IMR-90 (cell line): ENCODE measurements at places on chromosomes 2 and 18. TPM values are rescaled to one million over a fixed set of nuclear protein-coding genes. Genes with fewer than 3 reads are reported as not detected.
A peak's percentile ranks its signal among the peaks of the same experiment; 100 is the strongest.

- no peaks in the 10 kb centered on the region for H3K36me3 ChIP-seq
These were observed 249.3 kb upstream of the MEIS1 start for GRCh38 chr2:66185497-66186054.

DNA sequence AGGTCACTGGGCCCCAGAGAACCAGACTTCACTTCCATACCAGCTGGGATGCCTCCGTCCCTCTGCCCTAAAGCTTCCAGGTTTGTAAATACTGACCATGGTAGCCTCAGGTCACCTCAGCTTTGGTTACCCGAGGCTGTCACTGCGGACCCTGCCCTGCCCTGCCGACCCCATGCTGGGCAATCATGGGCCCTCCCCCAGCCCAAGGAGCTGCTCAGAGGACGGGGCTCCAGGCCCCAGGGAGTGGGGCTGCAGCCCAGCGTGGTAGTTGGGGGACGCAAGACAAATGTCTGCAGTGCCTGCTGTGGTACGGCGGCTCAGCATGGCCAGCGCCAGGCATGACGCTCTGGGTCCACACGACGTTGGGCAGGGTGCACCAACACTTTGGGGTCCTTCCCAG, 25.3 kb downstream of the RAMP1 start:
- H3K4me1 ChIP-seq: peaks cover 5% of the 10 kb centered on the region; the same call in 1 of the 2 replicates
- H3K4me3 ChIP-seq: no peak overlapping the region
- no peak for DNase-seq
- no peaks in the 10 kb centered on the region for H3K36me3 ChIP-seq
- H3K27me3 ChIP-seq: no peaks in the 10 kb centered on the region

- H3K4me3 ChIP-seq: no peak overlapping the region
- no peaks in the 10 kb centered on the region for H3K27me3 ChIP-seq
- DNase-seq: no peak
- no peaks in the 10 kb centered on the region for H3K36me3 ChIP-seq
These were observed 611.0 kb downstream of the KCNJ3 start for GRCh38 chr2:155309483-155309882.

DNA sequence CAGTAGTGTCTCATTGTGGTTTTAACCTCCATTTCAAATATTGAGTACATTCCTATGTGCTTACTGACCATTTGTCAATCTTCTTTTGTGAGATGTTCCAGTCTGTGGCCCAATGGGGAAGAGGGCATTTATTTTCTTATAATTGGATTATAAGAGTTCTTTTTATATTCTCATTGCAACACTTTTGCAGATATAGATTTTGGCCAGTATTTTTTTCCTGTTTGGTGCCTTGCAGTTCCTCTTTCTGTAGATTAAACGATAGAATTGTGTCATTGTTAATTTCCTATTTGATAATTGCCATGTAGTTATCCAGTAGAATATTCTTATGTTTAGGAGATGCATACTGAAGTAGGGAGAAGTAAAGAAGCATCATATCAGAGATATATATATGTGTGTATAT, 56.4 kb upstream of the CYTIP start:
- DNase-seq: no peak
- H3K27me3 ChIP-seq: no peaks in the 10 kb centered on the region; the same call in 1 of the 2 replicates
- no peak overlapping the region for H3K27ac ChIP-seq
- H3K4me1 ChIP-seq: no peaks in the 10 kb centered on the region
- H3K36me3 ChIP-seq: no peaks in the 10 kb centered on the region

- no peaks in the 10 kb centered on the region; the same call in 1 of the 2 replicates for H3K4me1 ChIP-seq
- H3K36me3 ChIP-seq: no peaks in the 10 kb centered on the region
- no peaks in the 10 kb centered on the region for H3K27me3 ChIP-seq
- no peak for DNase-seq
- peak overlapping the region; percentile 27 for H3K4me3 ChIP-seq
These were observed 223.6 kb downstream of the LRRTM1 start for GRCh38 chr2:80080957-80081356.

DNA sequence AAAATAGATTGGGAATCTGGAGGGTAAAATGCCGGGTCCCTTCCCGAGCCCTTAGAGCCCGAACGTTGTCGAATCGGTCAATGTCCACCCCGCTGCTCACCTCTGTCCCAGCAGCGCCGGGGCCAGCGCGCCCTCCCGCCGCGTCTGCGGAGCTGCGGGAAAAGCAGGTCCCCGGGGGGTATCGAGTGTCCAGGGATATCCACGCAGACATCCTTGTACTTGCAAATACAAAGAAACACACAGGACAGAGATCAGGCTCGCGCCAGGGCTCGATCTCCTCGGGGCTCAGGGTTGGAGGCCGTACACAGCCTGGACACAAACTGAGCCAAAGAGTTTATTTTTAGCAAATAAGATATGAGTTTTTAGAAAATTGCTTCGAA, 2.3 kb upstream of the GATA6 start:
- peaks cover under 1% of the 10 kb centered on the region; the same call in 1 of the 2 replicates for H3K36me3 ChIP-seq
- no peak for DNase-seq
- H3K4me1 ChIP-seq: peaks cover under 1% of the 10 kb centered on the region; the same call in 1 of the 2 replicates
- H3K4me3 ChIP-seq: no peak overlapping the region
- no peak overlapping the region for H3K27ac ChIP-seq

DNA sequence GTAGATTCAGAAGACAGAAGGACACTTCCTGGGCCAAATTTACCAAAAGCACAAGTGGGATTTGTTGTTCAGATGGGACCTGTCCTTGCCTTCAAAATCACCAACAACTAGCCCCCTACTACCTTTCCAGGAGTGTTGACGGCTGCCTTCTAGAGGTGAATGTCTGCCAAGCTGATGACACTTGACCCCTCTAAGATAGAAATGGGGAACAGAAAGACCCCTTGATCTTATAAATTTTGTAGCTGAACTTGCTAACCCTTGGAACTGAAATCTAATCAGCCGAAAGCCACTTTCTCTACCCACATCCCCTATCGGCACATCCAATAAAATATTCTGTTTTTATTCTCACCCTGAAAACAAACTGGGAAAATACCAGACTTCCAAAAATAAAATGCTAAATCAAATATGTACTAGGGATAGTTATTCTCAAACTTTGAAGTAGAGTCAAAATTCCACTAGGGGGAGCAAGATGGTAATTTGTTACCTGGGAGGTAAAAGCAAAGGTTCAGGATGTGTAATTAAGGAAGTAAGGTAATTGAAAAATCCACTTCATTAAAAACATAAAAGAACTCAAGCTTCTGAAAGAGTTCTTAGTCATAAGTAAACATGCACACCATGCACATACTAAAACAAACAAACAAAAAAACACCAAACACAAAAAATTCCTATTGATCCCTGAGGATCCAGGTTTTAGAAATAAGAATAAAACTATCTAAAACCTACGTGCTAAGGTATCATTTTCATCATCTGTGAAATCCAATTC, 119.2 kb downstream of the ANKRD44 start:
- H3K27me3 ChIP-seq: no peaks in the 10 kb centered on the region
- no peak overlapping the region for H3K4me3 ChIP-seq
- H3K36me3 ChIP-seq: no peaks in the 10 kb centered on the region
- no peaks in the 10 kb centered on the region for H3K4me1 ChIP-seq
- peak; percentile 28 for DNase-seq
- H3K27ac ChIP-seq: no peak overlapping the region

- H3K27me3 ChIP-seq: peaks cover 17% of the 10 kb centered on the region
- DNase-seq: no peak
- no peaks in the 10 kb centered on the region for H3K36me3 ChIP-seq
- no peak overlapping the region for H3K4me3 ChIP-seq
- H3K4me1 ChIP-seq: peaks cover 2% of the 10 kb centered on the region; the same call in 1 of the 2 replicates
These were observed 57.9 kb upstream of the GLI2 start for GRCh38 chr2:120677696-120678247.

GRCh38 chr2:233409286-233409991, 55.1 kb downstream of the DGKD start:
- peaks cover 10% of the 10 kb centered on the region for H3K4me1 ChIP-seq
- no peaks in the 10 kb centered on the region for H3K27me3 ChIP-seq
- no peak overlapping the region for H3K27ac ChIP-seq
- no peak for DNase-seq
- 0 out of 2 replicates have a peak, but pooled peaks cover 2% of the 10 kb centered on the region for H3K36me3 ChIP-seq

DNA sequence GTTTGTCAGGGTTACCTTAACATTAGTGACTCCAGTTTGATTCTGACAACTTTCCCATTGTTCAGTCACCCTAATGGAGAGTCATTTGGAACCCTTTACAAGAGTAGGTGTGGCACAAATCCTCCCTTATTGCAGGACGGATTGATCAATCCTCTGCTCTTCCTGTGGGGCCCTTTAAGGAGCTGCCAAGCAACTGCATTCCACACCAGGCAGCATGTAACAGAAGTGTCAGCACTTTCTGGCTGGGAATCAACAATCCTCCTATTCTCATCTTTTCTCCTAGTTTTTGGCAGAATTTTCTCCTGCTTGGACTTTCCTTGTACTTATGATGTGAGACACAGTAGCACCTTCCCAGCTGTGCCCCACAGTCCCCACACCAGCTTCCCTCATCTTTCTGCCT, 177.8 kb downstream of the ST6GAL2 start:
- no peak for DNase-seq
- no peaks in the 10 kb centered on the region for H3K4me1 ChIP-seq
- no peak overlapping the region for H3K27ac ChIP-seq
- no peaks in the 10 kb centered on the region for H3K27me3 ChIP-seq

DNA sequence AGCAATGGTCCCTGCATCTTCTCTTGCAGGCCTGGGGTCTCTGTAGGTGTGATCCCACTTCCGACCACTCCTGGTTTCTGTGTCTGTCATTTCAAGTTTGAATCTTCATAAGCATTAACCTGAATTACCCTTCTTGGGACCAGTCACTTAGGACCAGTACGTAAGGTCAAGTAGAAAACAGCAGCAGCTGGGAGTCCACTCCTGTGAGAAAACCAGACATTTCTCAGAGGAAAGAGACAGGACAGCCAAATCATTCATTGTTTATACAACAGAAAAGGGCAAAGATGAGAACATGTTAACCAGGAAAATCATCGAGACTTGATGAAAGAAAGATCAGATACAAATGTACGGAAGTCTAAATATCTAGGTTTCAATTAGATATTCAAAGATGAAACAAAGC, 163.0 kb downstream of the MREG start:
- H3K27ac ChIP-seq: no peak overlapping the region
- no peaks in the 10 kb centered on the region for H3K36me3 ChIP-seq
- H3K27me3 ChIP-seq: no peaks in the 10 kb centered on the region
- peak; percentile 26 for DNase-seq
- H3K4me1 ChIP-seq: peaks cover 11% of the 10 kb centered on the region

DNA sequence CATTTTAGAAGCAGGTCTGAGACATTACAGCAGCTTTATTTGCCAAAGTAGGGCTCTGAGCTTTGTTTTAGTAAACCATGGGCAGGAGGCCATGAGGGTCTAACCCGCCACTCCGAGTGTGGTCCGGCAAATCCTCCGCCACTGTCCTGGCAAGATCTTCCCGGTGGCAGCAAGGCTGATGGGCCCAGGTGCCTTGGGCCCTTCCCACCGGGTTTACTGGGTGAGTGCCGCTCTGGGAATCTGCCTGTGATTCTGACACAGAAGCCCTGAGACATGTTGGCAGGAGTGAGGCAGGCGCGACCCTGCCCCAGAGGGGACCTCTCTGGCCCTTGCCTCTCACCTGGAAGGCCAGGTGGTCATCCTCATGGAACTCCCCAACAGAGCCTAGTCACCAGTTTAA, 29.9 kb downstream of the MTERF4 start:
- no peaks in the 10 kb centered on the region for H3K27me3 ChIP-seq
- H3K36me3 ChIP-seq: peaks cover 47% of the 10 kb centered on the region; the same call in 1 of the 2 replicates
- no peak for DNase-seq
- H3K4me3 ChIP-seq: no peak overlapping the region
- no peaks in the 10 kb centered on the region for H3K4me1 ChIP-seq

GRCh38 chr2:43328133-43328532, 101.7 kb upstream of the ZFP36L2 start:
- peak overlapping the region; percentile 18; the same call in 1 of the 2 replicates for H3K27ac ChIP-seq
- H3K36me3 ChIP-seq: no peaks in the 10 kb centered on the region
- peaks cover 10% of the 10 kb centered on the region for H3K4me1 ChIP-seq
- H3K4me3 ChIP-seq: no peak overlapping the region
- DNase-seq: peak; percentile 54
- no peaks in the 10 kb centered on the region for H3K27me3 ChIP-seq

- peak overlapping the region; percentile 59; the same call in 1 of the 2 replicates for H3K27ac ChIP-seq
- no peaks in the 10 kb centered on the region for H3K27me3 ChIP-seq
- no peaks in the 10 kb centered on the region for H3K36me3 ChIP-seq
- DNase-seq: no peak
- peaks cover 11% of the 10 kb centered on the region for H3K4me1 ChIP-seq
These were observed 81.3 kb downstream of the MOGAT1 start for GRCh38 chr2:222752746-222753145.

GRCh38 chr18:46482831-46483230, 174.2 kb downstream of the LOXHD1 start:
- H3K27me3 ChIP-seq: no peaks in the 10 kb centered on the region; the same call in 1 of the 2 replicates
- no peak for DNase-seq
- no peaks in the 10 kb centered on the region for H3K4me1 ChIP-seq
- no peak overlapping the region for H3K27ac ChIP-seq

The DSG2 gene
- total RNA-seq: 1.7 and 2.3 TPM in 2 replicates

The SLC40A1 gene
- 3.9 and 5.0 TPM in 2 replicates for total RNA-seq

The HOXD4 gene
- not detected in 2 replicates for total RNA-seq

The ABCG5 gene
- not detected in 2 replicates for total RNA-seq

The MROH2A gene
- total RNA-seq: not detected in 2 replicates

The ORC2 gene
- 10.0 and 13.3 TPM in 2 replicates for total RNA-seq

The ZC3H15 gene
- total RNA-seq: 22.9 and 65.0 TPM in 2 replicates

The SIX3 gene
- total RNA-seq: not detected in 2 replicates

The SERPINB4 gene
- not detected in 2 replicates for total RNA-seq

The DSG1 gene
- not detected in 2 replicates for total RNA-seq

The PCARE gene
- not detected in 2 replicates for total RNA-seq

The CDH19 gene
- total RNA-seq: not detected in 2 replicates

The TRIM43 gene
- total RNA-seq: not detected in 2 replicates

The ACADL gene
- not detected in 2 replicates for total RNA-seq

The FHL2 gene
- 373 and 464 TPM in 2 replicates for total RNA-seq
